ENCODE measurements at places on chromosomes 3 and 15.

GRCh38 chr15:31305375-31305774, 21.3 kb upstream of the KLF13 start:
- DNase-seq = no peak

DNA sequence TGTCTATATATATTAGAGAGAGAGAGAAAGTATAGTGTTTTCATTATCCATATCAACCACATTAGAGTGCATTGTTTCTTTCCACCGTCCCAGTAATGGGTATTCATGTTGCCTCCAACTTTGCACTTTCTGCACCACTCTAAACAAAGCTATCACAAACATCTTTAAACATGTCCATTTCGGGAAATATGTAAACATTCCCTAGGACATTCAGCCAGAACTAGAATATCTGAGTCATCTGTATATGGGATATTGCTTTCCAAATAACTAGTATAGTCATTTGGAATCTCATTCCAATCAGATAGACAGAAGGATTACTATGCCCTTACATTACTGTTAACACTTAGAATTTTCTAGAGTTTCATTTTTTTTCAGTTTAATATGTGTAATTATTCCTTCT, 914.9 kb upstream of the EPHA6 start:
- no peak for DNase-seq

- DNase-seq = no peak
Measured at GRCh38 chr3:38396239-38396638, 49.7 kb downstream of the XYLB start.

DNA sequence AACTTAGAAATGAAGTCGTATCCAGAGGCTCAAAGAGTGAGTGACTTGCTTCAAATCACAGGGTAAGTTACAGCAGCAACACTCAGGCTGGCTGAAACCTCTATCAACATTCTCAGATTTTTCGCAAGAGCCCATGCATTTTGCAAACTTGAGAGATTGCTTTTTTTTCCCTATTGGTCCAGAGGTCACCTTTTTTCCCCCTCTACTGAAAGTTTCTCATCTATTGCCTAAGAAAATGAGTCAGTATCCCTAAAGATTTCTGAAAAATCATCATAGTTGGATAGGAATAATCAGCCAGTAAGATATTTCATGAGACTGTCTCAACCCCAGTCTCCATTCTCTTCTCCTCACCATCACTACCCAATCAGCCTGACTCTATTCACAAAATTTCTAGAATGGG, 410.6 kb downstream of the FOXP1 start:
- no peak for DNase-seq

DNA sequence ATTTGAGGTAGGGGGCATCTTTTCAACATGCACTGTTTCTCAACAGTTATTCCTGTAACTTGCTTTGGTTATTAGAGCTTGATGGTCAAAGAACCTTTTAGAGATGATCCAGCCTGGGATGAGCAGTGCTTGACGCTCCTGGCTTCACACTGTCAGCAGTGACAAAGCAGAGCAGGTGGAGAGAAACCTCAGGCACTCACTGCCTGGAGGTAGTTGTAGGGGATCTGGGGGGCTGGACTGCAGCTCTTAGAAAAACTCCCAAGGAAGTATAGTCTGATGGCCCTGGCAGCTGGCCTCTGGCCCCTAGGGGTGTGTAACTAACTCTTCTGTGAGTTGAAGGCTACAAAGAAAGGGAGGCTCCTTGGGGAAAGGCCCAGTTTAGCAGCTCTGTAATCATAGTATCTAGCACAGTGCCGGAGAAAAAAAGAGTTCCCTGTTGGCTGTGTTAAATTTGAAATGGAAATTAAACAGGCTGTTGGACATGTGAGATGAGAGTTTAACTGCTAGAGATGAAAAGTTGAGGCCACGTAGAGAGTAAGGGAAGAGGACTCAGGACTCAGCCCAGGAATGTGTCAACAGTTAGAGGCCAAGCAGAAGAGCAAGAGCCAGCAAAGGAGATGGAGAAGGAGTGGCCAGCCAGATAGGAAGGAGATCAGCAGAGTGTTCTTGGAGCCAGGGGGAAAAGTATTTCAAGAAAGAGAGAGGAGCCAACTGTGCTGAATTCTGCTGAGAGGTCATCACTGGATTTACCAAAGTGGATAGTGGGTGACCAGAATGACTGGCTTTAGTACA, 14.2 kb downstream of the OXNAD1 start:
- no peak for DNase-seq

DNA sequence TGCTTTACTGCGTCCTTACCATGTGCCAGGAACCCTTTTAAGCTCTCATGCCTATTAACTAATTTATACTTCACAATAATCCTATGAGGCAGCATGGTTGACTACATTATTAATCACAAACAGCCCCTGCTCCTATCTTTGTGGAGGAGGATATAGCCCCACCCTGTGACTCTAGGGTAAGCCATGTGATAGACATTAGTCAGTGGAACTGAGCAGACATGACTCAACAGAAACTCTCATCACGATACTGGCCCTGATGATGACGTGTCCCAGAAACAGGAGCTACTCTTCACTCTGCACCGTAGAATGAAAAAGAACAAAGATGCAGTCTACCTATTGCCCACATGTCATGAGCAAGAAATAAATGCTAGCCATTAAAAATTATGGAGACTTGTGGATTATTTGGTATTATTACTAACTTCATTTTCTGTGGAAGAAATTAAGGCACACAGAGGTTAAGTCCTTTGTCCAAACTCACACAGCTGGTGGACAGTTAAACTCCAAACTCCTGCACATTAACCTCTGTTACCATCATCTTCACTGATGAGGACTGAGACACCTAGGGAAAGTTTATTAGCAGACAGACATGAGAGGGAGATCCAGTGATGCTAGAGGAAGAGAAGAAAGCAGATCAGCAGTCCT, 51.2 kb downstream of the CFAP20DC start:
- no peak for DNase-seq

- DNase-seq = no peak
Measured at GRCh38 chr3:124765197-124765840, 35.1 kb downstream of the UMPS start.

GRCh38 chr3:5488771-5489170, 301.3 kb downstream of the EDEM1 start:
- DNase-seq = no peak

GRCh38 chr3:127132876-127133275, 60.1 kb upstream of the PRR23E start:
- no peak for DNase-seq

- DNase-seq = no peak
Measured at GRCh38 chr15:62821384-62822131, 221.0 kb upstream of the TPM1 start.

- no peak for DNase-seq
Measured at GRCh38 chr3:39139442-39139841, 13.9 kb downstream of the CSRNP1 start.

DNA sequence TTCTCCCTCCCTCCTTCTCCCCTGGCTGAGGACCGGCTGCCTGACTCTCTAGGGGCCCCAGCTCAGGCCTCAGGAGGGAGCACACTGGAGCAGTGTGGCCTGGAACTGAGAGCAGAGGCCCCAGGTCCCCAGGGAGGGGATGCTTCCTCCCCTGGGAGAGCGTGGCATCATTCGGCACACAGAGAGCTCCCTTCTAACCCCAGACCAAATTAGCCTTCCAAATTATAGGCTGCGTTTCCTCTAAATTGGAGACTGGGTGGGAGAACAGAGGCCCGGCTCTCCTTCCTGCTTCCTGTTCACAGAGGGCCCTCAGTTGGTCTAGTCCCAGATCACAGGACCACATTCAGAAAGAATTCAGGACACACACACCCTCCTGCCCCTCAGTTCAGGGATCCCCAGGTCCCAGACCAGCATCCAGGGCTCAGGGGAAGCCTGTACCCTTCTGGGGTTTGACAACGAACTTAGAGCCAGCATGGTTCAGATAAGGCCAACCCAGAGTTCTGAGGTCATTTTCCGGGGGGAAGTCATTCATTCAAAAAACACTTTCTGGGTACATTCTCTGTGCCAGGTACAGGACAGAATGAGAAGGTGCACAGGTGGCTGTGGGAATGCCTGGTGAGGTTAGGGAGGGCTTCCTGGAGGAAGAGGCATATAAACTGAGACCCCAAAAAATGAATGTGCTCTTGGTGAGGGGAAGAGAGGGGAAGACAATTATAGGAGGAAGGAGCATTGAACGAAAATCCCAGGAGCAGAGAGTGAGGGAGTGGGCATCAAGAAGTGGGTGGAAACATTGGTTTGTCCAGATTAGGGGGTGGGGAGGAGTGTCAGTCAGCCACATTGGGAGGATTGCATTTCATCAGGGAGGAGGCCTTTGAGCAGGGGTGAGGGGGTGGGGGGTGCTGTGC, 28.4 kb upstream of the RPL29 start:
- DNase-seq = no peak

GRCh38 chr3:178439504-178439903, 96.7 kb upstream of the KCNMB2 start:
- no peak for DNase-seq

GRCh38 chr3:187150599-187150998, 11.3 kb upstream of the RPL39L start:
- DNase-seq = peak; percentile 42

GRCh38 chr15:98712845-98713584, 64.7 kb downstream of the IGF1R start:
- no peak for DNase-seq

DNA sequence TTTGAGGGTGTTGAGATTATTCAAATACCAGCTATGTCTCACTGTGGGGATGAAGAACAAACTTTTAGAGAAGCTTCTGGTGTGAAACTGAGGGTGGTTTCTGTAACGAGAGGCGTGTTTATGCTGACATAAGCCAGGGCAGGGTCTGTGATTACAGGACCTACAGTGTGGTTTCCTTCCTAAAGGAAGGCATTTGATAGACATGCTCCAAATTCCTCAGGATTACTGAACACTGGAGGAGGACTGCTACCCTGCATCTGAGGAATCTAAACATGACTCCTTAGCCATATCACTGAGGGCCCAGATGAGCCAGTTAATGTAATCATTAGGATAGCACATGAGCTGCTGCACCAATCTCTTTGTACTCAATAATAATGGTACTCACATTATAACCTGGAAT, 328.4 kb upstream of the UMPS start:
- DNase-seq = no peak

DNA sequence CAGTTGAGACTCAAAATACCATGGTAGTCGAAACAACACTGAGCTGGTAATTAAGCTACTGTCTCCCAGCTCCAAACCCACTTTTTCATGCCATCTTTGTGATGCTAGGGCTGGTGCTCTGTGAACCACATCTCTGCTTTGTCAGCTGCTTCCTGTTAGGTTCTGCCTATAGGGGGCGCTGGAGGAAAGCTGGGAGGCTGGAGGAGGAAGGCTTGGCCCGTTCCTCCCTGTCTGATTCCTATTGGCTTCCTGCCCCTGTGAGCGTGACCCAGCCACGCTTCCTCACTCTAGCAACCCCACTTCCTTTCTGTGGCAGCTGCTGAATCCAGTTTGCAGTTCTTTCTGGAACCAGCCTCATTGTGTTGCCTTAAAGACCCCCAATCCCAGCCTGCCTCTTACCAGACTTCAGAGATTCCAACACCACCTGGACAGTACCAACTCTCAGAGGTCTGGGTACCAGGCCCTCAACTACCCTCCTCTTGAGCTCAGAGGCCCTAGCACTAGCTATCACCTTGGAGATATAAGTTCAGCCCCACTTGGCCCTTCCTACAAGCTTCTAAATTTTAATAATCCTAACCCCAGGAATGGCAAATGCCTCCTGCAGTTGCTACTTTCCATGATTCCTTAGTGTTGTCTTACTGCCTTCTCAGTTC, 120.9 kb downstream of the ERC2 start:
- no peak for DNase-seq

GRCh38 chr3:9583792-9584191, 30.2 kb upstream of the LHFPL4 start:
- no peak for DNase-seq

GRCh38 chr3:30934208-30934550, 39.7 kb upstream of the GADL1 start:
- DNase-seq = no peak

DNA sequence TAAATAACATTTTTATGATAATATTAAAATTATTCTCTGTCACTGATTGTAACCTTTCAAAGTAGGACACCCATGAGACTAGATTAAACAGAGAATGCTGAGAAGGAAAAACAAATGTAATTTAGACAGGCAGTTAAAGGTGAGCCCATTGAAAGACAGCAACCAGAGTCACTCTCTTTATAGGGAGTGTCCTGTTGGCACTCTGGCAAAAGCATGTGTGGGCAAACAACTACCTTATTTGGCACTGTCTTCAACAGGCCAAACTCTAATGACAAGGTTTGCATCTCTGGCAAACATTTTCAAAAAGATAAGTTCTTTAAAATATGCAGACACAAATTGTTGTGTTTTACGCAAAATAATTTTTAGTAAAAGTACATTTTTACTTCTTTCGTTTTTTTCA, 29.8 kb downstream of the NFKBIZ start:
- no peak for DNase-seq

DNA sequence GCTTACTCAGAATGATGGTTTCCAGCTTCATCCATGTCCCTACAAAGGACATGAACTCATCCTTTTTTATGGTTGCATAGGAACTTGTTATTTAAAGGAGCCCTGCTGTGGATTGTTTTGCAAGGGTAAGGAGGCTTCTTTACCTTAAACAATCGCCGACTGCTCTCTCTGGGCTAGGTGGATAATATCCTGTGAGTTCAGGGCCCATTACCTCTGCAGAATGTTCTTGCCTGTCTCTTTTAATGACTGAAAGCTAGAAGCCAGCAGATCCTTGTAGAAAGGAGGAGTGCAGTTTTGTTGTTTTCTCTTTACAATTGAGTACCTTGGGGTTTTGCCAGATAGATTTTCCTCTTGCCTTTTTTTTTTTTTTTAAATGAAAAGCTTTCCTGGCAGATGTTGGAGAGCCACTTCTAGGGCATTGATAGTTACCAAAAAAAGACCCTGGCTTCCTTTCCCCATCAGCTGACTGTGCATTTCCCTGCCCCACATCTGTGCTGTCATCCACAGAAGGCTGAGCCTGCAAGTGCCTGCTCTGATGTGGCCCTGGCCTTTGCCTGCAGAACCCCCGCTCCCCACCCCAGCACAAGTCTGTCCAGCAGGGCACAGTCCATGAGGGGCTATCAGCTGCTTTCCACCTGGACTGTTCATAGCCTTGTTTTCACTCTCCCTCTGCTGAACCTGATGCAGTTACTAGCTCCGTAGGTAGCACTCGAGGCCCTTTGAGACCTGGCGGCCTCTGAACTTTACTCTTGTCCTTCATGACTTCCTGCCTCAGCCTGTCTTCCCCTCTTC, 113.1 kb downstream of the CHCHD6 start:
- DNase-seq = no peak

GRCh38 chr15:66241087-66241907, 12.3 kb downstream of the MEGF11 start:
- DNase-seq = no peak
